Left lobe of liver (tissue), 2 donors: ENCODE measurements at places on chromosomes 16 and 17. TPM values are rescaled to one million over a fixed set of nuclear protein-coding genes. Genes with fewer than 3 reads are reported as not detected.

The ORAI3 gene
- 51.3 TPM for total RNA-seq

DNA sequence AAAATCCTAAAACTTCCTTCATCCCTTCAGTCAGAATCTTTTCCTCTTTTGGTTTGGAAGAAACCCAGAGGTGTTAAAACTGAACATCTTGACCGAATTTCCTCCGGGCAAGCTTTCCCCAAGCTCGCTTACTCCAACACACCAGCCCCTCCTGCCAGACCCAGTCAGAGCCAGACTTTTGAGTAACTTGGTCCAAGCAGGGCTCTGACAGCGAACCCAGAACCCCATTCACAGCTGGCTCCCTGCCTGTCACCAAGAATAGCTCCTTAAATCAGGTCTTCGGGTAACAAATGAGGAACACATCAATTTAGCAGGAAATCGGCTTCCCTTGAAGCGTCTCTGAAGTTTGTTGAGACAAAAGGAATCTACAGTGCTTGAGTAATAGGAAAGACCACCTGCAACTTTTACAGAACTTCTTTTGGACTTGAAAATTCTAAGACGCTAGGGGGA is 27.3 kb downstream of the GAS7 start:
- DNase-seq: no peak

GRCh38 chr17:75909051-75909811 is 4.5 kb upstream of the MRPL38 start:
- no peak for DNase-seq

- DNase-seq: no peak
Measured at GRCh38 chr16:85832570-85833218, 33.2 kb downstream of the COX4I1 start.

- DNase-seq: no peak
Measured at GRCh38 chr17:19346351-19347255, 15.9 kb downstream of the B9D1 start.

DNA sequence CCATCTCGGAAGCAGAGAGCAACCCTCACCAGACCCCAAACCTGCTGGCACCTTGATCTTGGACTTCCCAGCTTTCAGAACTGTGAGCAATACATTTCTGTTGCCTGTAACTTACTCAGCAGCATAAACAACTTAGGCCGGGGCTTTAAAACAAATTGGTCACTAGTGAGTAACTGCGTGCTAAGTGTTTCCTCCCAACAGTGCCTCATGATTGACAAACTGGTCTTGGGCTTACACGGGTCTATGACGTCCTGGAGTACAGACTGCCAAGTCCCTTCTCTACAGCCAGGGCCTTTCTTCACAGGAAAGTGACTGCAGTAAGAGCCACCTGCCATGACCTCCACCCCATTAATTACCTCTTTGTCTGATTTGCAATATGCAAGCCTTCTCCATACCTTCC is 136.7 kb downstream of the XYLT1 start:
- no peak for DNase-seq

GRCh38 chr17:5508810-5509209 is 22.4 kb downstream of the MIS12 start:
- no peak for DNase-seq

DNA sequence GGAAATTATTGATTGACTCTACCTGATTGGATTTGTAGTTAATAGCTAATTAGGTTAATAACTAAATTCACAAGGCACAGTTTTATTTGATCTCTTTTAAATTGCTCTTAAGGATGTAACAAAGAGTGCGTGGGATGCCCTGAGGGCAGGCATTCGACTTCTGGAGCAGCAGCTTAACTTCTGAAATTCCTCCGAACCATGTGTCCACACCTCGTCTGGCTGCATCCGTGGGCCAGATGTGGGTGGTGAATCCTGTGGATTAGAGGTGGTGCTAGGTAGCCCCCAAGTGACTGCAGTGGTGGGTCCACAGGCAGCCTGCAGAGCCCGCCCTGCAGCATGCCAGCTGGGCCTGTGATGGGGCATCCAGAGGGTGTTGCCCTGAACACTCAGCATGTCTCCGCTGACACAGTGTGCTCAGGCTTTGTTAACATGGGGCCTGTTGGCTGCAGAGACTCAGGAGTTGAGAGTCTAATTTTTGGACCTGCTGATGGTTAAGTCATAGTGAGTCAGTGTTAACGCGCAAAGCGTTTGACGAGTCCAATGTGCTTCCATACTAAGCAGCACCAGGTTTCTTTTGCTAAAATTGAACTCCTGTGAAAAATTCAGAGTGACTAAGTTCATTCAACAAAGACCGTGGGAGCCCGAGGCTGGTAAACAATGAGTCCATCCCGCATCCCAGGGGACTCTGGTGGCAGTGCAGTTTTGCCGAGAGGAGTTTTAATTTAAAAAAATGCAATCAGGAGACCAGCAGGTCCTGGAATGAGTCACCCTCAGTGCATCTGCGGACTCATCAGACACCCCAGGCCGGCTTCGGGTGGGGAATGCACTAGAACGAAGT is 3.8 kb upstream of the NPB start:
- no peak for DNase-seq

DNA sequence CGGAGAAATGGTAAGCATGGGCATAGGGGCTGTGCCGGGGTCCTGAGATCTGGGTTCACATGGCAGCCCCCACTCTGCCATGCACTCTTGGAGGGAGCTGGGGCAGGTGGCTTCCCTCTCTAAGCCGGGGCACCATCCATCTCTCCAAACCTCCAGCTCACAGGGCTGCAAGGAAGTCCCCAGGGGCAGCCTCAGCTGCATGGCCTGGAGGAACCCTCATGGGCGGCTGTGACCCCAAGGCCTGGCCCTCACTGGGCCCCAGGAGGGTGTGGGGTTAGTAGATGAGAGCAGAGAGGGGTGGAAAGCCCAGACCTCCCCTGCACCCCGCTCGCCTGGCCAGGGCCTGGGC is 2.6 kb downstream of the CTRB2 start:
- no peak for DNase-seq

The GHDC gene
- 15.7 TPM for total RNA-seq

The TRPV3 gene
- total RNA-seq: 0.28 TPM
